ENCODE measurements at places on chromosomes 7 and 10. TPM values are rescaled to one million over a fixed set of nuclear protein-coding genes. Genes with fewer than 3 reads are reported as not detected.

DNA sequence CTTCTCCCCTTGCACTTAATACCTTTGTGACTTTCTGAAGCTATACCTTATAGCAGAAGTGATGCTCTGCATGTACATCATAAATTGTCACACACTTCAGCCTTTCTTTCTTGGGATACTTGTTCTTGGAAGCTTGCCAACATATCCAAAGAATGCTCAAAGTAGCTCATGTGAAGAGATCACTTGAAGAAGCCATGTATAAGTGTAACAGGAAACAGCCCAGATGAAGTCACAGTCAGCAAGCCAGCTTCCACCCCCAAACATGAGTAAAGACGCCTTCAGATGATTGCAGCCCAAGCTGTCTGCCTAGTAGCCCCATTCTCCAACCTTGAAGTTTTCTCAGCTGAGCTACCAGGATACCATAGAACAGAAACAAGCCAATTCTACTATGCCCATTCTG is 50.9 kb downstream of the DGKB start:
- no peak overlapping the region for H3K27ac ChIP-seq
- DNase-seq = no peak
- H3K36me3 ChIP-seq = no peaks in the 10 kb centered on the region

- no peaks in the 10 kb centered on the region for H3K27me3 ChIP-seq
- H3K27ac ChIP-seq = no peak overlapping the region
- DNase-seq = no peak
Measured at GRCh38 chr10:82759050-82759449, 884.1 kb downstream of the NRG3 start.

DNA sequence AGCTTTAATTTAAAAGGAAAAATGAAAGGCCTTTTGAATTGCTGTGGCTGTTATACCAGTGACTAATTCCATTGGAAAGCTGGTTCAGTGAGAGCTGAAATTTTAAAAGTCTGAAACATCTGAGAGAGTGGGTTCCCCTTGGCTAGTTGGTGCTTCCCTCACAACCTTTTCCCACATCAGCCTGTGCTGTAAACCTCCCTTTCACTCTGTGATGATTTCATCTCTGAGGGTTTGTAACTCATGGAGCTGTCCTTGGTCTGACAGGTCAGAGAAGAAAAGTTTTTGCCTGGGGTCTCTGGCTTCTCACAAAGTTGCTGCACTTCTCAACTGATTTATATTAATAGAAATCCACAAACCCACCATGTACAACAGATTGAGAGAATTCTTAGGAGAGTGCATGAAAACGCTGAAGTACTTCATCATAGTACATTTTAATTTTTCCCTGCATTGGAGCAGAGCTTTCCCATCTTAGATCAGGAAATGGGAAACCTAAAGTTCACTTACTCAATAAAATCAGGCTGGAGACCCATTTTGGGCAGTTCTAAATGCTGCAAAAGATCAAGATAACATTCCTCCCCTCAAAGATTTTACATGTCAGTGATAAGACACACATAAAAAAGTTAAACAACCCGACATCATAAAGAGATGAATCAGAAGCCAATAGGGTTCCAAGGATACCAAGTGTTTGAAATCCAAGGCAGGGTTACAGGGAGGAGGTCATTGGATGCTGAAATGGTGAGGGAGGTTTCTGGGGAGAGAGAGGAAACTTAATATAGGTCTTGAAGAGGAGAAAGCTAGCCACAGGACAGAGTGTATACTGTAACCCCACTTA is 157.0 kb upstream of the MKLN1 start:
- DNase-seq = no peak
- no peaks in the 10 kb centered on the region for H3K36me3 ChIP-seq
- H3K4me3 ChIP-seq = no peak overlapping the region
- H3K27me3 ChIP-seq = no peaks in the 10 kb centered on the region
- H3K4me1 ChIP-seq = no peaks in the 10 kb centered on the region

DNA sequence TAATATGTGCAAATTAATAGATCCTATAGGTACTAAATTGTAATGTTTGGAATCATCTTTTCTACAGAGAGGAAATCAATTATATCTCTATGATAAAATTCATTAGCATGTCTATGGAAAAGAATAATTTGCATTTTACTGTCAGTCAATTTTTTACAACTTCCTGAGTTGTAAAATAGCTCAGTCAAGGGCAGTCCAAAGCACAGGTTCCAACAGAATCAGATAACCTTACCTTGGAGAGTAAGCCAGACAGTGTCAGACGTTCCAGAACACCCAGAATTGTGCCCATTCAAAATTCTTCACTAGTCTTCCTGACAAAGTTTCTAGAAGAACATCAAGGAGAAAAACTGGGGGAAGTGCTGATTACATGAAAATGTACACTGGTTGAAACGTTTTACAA is 31.1 kb upstream of the IMMP2L start:
- H3K4me3 ChIP-seq = no peak overlapping the region
- H3K27me3 ChIP-seq = no peaks in the 10 kb centered on the region
- no peak overlapping the region for H3K27ac ChIP-seq
- H3K4me1 ChIP-seq = peaks cover 1% of the 10 kb centered on the region
- no peaks in the 10 kb centered on the region for H3K36me3 ChIP-seq

GRCh38 chr7:150756858-150757257 is 19.6 kb downstream of the GIMAP5 start:
- H3K4me1 ChIP-seq = peaks cover 53% of the 10 kb centered on the region
- H3K27me3 ChIP-seq = no peaks in the 10 kb centered on the region
- peak overlapping the region; percentile 27 for H3K4me3 ChIP-seq
- no peak for DNase-seq
- peak overlapping the region; percentile 93 for H3K27ac ChIP-seq

- peaks cover 69% of the 10 kb centered on the region for H3K4me1 ChIP-seq
- H3K4me3 ChIP-seq = no peak overlapping the region
- peak overlapping the region; percentile 76 for H3K27ac ChIP-seq
- H3K27me3 ChIP-seq = no peaks in the 10 kb centered on the region
Measured at GRCh38 chr10:11255796-11256444, 238.2 kb downstream of the CELF2 start.

GRCh38 chr7:28093623-28094232 is 86.9 kb downstream of the JAZF1 start:
- H3K4me3 ChIP-seq = no peak overlapping the region
- peak; percentile 80 for DNase-seq
- no peak overlapping the region for H3K27ac ChIP-seq
- no peaks in the 10 kb centered on the region for H3K27me3 ChIP-seq
- peaks cover 14% of the 10 kb centered on the region for H3K4me1 ChIP-seq

- H3K4me3 ChIP-seq = no peak overlapping the region
- no peak for DNase-seq
- H3K36me3 ChIP-seq = no peaks in the 10 kb centered on the region
- H3K27ac ChIP-seq = no peak overlapping the region
Measured at GRCh38 chr7:46363688-46364087, 442.6 kb upstream of the IGFBP3 start.

Gene SPDYE18
- not detected for total RNA-seq

Gene NDUFB8
- total RNA-seq = 390 TPM

Measured in activated CD4-positive, alpha-beta memory T cell treated with anti-CD3 and anti-CD28 coated beads for 36 hours (primary cell).